ENCODE measurements at places on chromosomes 4 and X. TPM values are rescaled to one million over a fixed set of nuclear protein-coding genes. Genes with fewer than 3 reads are reported as not detected.

- no peak for DNase-seq
These were observed 97.7 kb downstream of the ARHGAP10 start for GRCh38 chr4:147829401-147830101.

DNA sequence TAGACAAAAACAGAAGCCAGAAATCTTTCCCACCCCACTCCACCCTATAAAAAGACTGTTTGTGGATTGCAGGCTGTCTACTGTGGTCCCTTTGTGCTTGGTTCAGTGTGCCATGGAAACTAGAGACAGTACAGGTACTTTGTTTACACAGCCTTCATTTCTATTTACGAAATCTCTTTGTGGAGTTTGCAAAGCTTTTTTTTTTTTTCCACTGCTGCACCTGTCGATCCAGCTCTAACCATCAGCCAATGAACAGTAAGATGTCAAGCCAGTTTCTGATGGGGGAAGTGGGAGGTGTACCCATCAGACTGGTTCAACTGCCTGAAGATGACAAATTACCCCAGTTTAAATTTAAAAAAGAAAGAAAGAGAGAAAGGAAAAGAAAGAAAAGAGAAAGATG, 20.2 kb upstream of the LRBA start:
- DNase-seq = no peak

SRP72 gene
- total RNA-seq = 84.6 TPM

DNA sequence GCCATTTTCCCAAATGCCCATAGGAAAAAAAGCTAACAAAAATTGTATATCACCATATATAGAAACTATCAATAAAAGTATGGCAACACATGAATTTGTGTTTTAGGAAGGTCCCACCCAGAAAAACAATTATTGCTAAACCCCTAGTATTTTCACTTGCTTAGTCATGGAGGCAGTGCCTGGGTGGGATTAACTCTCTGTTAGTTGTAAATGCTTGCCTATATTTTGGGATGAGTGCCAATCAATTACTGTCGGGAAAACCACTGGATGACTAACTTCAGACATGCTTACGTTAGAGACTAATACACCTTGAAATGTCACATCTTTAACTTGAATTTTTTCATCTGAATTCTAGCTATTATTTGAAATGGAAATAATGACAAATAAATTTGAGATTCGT, 33.9 kb downstream of the TMPRSS11A start:
- DNase-seq = no peak

- DNase-seq = peak; percentile 10
These were observed 18.4 kb upstream of the ACE2 start for GRCh38 chrX:15619053-15619755.

WFS1 gene
- total RNA-seq = 21.0 TPM

FAM199X gene
- total RNA-seq = 25.7 TPM

DNA sequence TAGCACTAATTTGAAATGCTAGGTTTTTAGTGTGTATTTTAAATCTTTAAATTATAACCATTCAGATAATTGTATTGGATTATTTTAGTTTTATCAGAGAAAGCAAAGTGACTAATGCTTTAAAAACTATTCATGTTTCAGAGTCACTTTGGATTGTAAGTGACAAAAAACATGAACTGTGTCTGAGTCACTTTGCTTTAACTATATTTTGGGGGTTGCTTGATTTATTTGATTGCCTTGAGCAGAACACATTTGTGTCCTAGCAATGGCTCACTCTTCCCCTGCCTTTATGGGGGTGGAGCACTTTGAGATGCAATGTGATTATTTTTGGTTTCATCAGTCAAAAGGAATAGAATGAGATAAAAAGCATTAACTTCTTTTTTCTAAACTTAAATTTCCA, 188.4 kb upstream of the ARX start:
- no peak for DNase-seq

UGT2A3 gene
- not detected for total RNA-seq

C1GALT1C1 gene
- 16.1 TPM for total RNA-seq
